Activated CD8-positive, alpha-beta T cell treated with anti-CD3 and anti-CD28 coated beads for 36 hours (primary cell): ENCODE measurements at places on chromosomes 4 and X. TPM values are rescaled to one million over a fixed set of nuclear protein-coding genes. Genes with fewer than 3 reads are reported as not detected.

The FRG2 gene
- not detected for total RNA-seq

The SPARCL1 gene
- total RNA-seq: not detected

The SLC9B1 gene
- 2.4 TPM for total RNA-seq

The FRG1 gene
- total RNA-seq: 69.0 TPM

The MAB21L2 gene
- total RNA-seq: not detected

The ESX1 gene
- not detected for total RNA-seq
